Stimulated activated CD8-positive, alpha-beta memory T cell treated with anti-CD3 and anti-CD28 coated beads, Interleukin-2, amount 100 ng/mL, for 1 hour (primary cell): ENCODE measurements at places on chromosomes 12 and 14.

- DNase-seq, result no peak
These were observed 55.6 kb downstream of the SYNE3 start for GRCh38 chr14:95460647-95461478.

GRCh38 chr12:60231303-60231702, 635.5 kb downstream of the SLC16A7 start:
- DNase-seq, result no peak

DNA sequence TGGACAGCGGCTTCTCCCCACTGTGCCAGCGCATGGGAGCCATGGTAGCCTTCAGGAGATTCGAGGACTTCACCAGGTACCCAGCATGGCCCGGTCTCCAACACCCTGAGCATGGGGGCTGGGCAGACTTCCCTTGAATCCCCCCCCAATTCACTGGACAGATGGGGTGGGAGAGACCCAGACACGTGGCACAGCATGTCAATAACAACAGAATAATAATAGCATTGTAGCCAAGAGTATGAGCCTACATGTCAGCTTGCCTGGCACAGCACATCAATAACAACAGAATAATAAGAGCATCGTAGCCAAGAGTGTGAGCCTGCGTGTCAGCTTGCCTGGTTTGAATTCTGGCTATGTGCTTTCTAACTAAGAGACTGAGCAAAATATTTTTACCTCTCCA, 76.4 kb downstream of the FOXN4 start:
- DNase-seq, result no peak

DNA sequence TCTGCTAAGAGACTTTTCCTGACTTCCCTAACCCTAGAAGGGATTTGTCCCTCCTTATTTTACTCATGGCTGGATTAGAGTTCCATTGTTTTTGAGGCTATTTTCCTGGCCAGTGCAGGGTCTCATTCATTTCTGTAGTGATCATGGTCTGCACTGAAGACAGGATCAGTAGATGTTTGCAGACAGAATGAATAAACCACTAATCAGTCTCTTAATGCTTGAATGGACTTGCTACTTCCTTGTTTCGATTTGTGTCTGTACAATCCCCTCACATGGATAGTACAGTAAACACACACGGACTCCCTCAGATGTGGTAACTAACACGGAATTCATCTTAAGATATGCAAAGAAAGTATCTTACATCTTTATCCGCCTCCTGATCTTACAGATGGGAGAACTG, 102.6 kb upstream of the PRB2 start:
- no peak for DNase-seq

DNA sequence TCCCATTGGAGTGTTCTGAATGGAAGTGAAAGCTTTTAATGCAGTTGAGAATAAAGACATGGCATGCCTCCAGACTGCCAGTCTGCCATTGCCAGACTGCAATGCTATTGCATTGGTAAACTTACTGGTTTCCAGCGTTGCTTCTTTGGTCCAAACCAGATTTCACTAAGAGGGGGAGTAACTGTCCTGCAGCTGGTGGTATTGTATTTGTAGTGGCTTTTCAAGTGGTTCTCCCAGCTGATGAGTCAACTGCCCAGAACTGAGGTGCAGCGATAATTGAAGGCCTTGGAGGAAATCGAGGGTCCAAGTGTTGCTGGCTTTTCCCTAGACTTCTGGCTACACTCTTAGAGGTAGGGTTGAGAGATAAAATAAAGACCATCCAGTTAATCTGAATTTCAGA, 31.9 kb downstream of the ERG28 start:
- no peak for DNase-seq
